Occipital lobe (tissue), 3 donors: ENCODE measurements at places on chromosomes 5 and 9.
A peak's percentile ranks its signal among the peaks of the same experiment; 100 is the strongest.

DNA sequence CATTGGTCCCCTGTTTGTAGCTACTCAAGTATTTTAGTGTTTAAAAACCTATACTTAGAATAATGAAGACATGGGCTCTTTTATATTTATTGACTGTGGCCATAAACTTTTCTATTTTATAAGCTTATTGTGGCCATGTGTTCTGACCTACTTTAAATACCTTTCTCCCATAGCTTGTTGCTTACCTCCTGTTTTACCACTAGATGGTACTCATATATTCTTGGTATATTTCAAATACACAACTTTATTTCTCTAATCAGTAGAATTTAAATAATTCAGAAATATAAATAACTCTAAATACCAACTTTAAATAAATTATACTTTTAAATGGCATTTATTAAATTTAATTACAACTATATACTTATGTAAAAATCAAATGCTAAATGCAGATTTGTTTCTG is 498.0 kb downstream of the PRDM9 start:
- no peak for DNase-seq

DNA sequence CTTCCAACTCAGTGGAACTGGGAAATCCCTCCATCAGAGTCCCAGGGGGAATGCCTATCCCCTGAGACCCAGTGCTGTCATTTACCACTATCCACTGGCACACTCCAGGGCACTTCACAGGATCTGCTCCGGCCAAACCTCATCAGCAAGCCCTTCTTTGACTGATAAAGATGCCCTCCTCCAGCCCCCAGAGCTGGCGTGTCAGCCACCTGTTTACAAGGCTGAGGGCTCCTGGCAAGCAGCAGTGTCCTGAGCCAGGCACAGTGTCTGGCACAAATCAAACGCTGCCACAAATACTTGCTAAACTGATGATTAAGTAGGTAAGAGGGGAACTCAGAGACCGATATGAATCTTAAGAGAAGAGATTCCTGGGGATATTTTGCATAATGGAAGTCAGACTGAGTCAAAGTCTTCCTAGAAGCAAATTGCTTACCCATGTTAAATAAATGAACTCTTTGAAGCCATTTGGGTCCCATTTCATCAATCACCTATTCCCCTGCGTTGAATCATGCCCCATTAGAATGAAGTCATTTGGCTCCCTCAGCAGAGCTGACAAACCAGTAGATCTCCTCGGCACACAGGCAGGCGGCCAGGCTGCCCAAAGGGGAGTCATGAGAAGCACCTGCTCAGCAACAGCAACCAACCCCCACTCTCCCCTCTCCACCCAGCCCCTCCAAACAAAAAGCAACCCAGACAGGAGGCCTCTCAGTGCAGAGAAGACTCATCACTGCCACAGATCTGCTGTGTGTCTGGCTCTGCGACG is 97.4 kb downstream of the CDK5RAP2 start:
- no peak for DNase-seq

DNA sequence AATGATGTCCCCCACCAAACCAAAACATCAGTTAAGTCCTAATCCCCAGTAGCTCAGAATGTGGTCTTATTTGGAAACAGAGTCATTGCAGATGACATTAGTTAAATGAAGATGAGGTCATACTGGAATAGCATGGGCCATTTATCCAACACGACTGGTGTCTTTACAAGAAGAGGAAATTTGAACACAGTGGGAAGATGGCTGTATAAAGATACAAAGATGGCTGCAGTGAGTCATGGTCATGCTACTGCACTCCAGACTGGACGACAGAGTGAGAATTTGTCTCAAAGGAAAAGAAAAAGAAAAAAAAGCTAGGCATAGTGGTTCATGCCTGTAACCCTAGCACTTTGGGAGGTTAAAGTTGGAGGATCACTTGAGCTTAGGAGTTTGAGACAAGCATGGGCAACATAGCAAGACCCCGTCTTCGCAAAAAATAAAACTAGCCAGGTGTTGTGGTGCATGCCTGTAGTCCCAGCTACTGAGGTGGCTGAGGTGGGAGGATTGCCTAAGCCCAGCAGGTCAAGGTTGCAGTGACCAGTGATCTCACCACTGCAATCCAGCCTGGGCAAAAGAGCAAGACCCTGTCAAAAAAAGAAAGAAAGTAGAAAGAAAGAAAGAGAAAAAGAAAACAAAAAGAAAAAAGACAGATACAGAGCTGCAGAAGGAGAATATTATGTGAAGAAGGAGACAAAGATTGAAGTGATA is 130.0 kb upstream of the CDKN2B start:
- no peak for DNase-seq

GRCh38 chr5:115549154-115549553 is 4.6 kb upstream of the FEM1C start:
- DNase-seq = no peak

DNA sequence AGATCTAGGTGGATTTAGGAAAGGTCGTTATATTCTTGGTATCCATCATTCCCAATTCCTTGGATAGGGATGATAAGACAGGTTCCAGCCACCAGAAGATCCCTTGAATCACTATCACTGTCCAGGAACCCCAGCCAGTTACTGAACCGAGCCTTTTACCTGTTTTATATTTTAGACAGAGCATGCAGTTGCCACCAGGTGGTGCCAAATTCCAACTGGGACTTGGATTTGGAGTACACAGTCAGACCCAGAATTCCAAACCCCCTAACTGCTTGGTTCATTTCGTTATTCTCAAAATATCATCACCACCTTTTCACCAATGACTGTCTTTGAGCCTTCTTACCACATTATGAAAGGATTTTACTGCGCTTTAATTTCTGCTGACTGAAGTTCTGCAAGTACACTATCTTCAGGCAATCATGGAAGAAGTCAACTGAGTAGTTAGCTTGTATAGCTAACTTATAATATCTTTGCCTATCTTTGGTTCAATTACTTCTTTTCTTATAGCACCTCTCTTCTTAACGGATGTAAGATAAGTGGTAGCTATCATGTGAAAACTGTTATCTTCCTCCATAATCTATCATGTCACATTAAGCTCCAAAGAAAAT is 191.8 kb downstream of the PRR16 start:
- DNase-seq = no peak

- DNase-seq = no peak
These were observed 54.2 kb downstream of the LRSAM1 start for GRCh38 chr9:127505396-127506116.

GRCh38 chr5:150131978-150132694 is 23.5 kb downstream of the PDGFRB start:
- no peak for DNase-seq

DNA sequence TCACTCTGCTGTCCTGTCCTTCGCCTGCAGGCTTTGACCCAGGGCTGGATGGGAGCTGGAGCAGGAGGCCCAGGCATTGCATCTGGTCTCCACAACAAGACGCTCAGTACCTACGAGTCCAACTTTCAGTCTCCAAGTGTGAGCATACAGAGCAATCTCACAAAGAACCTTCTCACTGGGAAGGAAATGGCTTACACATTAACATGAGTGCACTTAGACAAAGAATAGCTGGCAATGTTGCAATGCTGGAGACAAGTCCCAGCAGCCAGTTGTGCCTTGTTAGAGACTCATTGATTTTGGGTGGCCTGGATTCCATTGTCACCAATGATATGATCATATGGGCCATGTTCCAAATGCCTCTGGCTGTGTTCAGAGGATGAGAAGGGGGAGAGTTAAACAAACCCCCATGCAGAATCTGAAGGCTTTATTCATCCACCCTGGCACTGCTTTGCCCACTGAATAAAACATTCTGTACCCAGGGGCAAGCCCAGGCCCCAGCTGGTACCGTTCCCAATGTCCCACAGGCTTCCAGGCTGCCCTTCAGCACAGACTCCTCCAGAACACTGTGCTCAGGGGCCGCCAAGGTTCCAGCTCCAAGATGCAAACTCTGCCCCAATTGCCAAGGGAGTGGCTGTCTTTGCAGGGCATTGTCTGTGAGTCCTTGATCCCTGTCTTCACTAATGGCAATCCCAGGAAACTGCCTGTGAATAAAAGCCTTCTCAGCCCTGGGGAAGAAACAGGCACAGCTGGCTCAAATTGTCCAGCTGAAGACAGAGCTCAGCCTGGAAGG is 185.5 kb downstream of the HSD17B3 start:
- DNase-seq = peak; percentile 86

- no peak for DNase-seq
These were observed 233.2 kb upstream of the DAB2 start for GRCh38 chr5:39657943-39658342.
